Stimulated activated CD4-positive, alpha-beta T cell treated with anti-CD3 and anti-CD28 coated beads, Interleukin-1b, Interleukin-23, amount 100 ng/mL, for 24 hours (primary cell): ENCODE measurements at places on chromosomes 6 and 20.
A peak's percentile ranks its signal among the peaks of the same experiment; 100 is the strongest.

DNA sequence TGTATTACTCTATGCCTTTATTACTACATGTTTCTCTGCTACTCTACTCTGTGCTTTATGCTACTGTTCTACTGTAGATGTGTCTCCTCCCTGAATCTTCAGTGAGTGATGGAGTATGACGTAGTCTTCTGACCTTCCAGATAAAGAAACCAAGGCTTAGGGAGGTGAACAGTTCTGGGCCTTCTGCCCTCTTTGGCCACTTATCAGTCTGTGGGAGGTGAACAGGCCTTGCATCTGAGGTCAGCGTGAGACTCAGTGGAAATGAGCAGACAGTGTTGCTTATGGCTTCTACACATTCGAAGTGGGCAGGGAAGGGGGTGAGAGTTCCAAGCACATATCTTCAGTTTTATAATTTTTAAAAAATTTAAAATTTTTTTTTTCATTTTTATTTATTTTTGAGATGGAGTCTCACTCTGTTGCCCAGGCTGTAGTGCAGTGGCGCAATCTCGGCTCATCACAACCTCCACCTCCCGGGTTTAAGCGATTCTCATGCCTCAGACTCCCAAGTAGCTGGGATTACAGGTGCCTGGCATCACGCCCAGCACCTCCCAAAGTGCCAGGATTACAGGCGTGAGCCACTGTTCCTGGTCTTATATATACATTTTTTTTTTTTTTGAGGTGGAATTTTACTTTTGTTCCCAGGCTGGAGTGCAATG lies 24.2 kb downstream of the MYBL2 start:
- DNase-seq: no peak

GRCh38 chr6:146548898-146549374 lies 5.3 kb downstream of the RAB32 start:
- DNase-seq: no peak

- no peak for DNase-seq
Observed at GRCh38 chr6:151877458-151877857, 70.0 kb downstream of the ESR1 start.

DNA sequence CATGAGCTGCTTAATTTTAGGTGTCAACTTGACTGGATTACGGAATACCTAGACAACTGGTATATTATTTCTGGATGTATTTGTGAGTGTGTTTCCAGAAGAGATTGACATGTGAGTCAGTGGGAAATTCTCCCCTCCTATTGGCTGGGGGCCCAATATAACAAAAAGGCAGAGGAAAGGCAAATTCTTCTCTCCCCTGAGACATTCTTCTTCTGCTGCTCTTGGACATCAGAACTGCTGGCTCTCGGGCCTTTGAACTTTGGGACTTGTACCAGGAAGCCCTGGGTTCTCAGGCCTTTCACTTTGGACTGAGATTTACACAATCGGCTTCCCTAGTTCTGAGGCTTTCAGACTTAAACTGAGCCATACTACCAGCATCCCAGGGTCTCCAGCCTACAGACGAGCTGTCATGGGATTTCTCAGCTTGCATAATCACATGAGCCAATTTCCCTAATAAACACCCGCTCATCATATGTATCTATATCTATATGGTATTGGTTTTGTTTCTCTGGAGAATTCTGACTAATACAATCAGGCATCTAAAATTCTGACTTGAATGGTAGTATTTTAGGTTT lies 7.6 kb upstream of the BTN3A3 start:
- DNase-seq: no peak

- DNase-seq: peak; percentile 47
Observed at GRCh38 chr6:45419571-45420082, 41.9 kb upstream of the SUPT3H start.

DNA sequence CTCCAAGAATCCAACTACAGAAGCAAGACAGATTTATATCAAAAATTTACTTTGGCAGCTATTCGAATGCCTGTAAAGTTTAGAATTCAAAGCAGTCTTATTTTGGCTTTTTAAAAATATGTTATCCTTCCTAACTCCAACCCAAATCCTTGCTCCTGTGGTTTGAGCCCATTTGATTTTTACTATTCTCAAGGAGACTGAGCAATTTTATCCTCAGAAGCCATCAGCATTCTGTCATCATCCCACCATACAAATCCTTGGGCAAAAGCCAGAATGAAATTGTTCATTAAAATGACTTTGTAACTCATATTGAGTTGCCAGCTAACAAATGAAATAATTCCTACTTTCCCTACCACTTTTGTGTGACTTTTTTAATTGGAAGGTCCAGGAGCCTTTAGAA lies 392.8 kb downstream of the ADGRB3 start:
- DNase-seq: no peak

DNA sequence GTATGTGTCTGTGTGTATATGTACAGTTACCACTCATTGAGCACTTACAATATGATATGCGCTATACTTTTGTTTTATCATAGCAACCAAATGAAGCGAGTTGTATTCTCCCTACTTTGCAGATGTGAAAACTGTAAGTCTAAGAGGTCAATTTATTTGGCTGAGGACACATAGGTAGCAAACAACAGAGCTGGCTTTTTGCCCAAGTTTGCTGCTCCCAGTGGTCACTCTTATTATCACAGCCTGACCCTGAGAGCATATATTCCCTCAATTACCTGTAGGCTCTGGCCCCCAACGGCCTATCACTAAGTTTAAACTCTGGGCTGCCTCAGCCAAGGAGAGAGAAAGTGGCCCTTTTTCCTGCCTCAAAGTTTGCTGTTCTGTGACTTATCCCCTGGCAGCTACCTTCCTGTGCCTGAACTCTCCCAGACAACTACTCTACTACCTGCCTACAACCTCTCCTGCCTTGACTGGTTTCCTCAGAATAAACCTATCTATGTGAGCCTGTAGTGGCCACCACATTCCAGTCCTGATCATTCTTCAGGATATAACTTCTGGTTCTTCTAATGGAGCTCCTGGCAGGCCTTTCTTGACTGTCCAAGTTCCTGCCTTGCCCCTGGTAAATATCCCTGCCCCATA lies 221.8 kb downstream of the FRK start:
- no peak for DNase-seq

GRCh38 chr6:122147291-122147690 lies 252.2 kb upstream of the HSF2 start:
- DNase-seq: no peak

DNA sequence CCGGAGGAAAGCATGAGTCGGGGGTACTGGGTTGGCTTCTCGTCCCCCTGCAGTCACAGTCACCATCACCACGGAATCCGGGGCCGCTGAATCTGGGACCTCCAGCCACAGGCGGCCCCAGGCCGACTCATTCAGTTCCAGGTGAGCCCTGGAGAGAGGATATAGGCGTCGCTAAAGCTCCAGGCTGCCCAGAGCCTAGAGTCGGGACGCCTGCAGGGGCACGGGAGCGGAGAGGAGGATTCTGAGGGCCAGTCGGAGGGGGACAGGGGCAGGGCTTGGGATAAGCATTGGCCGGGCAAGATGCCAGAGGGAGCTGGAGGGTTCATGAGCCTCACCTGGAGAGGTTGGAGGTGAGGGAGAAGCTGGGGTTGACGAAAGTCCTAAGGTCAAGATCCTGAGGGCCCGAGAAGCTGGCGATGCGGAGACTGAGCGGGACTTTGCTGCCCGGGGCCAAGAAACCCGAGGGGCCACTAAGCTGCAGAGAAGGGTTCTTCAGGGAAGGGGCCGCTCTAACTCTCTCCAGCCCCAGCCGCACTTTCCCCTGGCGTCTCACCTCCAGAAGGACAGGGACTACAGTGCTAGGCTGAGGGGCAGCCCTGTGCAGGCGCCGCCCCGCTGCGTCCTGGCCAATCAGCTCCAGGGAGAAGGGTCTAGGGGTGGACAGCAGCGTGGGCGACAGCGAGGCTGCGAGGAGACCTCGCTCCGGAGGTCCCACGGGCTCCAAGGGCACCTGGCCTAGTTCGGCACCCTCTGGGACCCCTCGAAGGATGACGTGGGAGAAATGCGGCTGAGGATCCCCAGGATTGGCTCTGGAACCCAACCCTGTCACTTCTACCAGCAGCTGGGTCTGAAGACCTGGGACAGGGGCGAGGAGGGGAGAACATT lies 3.7 kb downstream of the SAPCD1 start:
- DNase-seq: no peak

DNA sequence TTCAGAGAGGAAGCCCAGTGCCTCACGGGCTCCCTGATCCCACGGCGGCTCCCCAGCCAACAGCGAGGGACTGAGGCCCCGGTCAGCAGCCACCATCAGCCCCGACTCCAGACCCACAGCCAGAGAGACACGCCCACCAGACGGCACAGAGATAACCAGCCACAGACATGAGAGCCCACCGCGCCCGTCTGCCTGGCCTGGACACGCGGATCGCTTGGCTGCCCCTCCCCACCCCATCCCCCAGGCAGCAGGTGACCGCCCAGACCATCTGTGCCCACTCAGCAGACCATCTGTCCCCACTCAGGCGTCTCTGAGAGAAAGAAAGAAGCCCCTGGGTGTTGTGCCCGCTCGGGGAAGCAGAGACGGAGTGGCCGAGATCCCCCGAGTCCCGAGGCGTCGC lies 55.5 kb upstream of the CHRNA4 start:
- no peak for DNase-seq

DNA sequence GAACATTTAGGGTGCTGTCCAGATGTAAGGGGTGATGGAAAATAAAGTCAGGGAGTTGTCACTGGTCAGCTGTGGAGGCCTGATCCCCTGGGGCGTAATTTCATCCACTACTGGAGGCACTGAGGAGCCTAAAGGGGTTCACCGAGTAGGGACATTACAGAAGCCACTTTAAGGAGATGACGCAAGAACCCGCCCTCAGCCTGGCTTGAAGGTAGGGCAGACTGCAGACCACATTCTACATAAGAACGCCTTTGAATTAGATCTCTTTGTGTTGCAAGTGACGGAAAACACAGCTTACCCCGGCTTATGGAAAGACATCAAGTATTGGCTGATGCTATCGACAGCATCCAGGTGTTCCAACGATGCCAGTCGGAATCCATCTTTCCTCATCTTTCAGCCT lies 462.7 kb upstream of the CDH4 start:
- no peak for DNase-seq

GRCh38 chr6:147617366-147617765 lies 108.9 kb downstream of the SAMD5 start:
- DNase-seq: no peak

GRCh38 chr6:160137989-160138835 lies 16.6 kb downstream of the SLC22A1 start:
- peak; percentile 40 for DNase-seq

GRCh38 chr6:20712011-20712410 lies 177.8 kb downstream of the CDKAL1 start:
- no peak for DNase-seq

GRCh38 chr20:1299522-1299921 lies 29.4 kb downstream of the SDCBP2 start:
- DNase-seq: peak; percentile 28

DNA sequence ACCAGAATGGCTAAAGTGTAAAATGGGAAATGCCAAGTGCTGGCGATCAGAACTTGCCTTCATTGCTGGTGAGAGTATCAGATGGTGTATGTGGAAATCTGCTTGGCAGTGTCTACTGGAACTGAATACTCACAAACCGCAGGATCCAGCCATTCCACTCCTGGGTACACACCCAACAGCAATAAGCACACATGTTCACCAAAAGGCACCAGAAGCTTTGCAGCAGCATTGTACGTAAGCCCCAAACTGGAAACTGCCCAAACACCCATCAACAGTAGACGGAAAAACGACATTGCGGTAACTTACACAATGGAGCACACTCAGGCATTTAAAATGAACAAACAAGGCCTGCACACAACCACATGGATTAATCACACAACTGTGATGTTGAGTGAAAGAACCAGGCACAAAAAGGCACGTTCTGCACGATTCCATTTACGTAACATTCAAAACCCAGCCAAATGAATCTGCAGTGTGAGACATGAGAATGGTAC lies 37.3 kb upstream of the BPIFA2 start:
- DNase-seq: no peak

- DNase-seq: no peak
Observed at GRCh38 chr6:168712993-168713392, 272.0 kb downstream of the SMOC2 start.

DNA sequence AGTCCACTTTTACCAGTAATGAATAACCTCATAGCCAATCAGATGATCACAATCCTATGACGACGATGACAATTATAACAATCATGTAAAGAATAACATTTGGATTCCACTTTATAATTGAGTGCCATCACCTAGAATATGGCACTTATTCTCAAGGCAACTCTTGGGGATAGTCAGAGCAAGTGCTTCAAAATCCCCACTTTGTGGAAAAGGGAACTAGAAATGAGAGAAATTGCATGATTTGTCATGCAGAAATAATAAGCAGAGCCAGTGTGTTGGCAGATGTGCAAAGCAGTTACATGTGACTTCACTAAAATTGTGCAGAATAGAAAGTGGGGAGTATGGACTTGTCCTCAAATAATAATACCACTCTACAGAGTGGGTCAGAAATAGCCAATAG lies 41.3 kb downstream of the FRK start:
- no peak for DNase-seq

DNA sequence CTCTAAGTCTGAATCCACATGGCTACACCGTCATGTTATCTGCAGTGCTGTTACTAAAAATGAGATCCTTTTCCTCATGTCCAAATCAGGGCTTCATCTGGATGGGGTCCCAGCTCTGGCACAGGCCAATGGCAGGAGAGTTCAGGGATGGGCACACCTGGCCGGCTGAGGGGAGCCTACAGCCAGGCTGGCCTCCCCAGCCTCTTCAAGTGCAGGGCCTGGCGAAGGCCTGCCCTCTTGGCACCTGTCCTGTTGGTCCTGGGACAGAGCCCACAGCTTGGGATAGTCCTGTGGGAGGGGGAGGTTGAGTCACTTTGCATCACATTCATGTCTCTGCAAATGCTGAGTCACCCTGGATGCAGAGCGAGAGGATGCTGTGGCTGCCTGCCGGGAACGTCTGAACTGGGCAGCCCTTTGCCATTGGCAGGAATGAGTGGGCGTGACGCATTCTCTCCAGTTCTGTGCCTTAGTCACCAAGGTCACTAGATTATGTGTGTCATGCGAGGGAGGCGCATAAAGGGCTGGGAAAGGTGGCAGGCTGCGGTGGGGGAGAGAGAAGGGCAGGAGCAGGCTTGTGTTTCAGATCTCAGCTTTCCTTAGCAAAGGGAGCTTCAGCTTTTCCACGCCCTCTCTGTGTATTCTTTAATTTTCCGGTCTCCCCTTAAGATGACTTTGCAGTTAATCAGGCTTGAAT lies 223.2 kb upstream of the ECI2 start:
- DNase-seq: no peak

DNA sequence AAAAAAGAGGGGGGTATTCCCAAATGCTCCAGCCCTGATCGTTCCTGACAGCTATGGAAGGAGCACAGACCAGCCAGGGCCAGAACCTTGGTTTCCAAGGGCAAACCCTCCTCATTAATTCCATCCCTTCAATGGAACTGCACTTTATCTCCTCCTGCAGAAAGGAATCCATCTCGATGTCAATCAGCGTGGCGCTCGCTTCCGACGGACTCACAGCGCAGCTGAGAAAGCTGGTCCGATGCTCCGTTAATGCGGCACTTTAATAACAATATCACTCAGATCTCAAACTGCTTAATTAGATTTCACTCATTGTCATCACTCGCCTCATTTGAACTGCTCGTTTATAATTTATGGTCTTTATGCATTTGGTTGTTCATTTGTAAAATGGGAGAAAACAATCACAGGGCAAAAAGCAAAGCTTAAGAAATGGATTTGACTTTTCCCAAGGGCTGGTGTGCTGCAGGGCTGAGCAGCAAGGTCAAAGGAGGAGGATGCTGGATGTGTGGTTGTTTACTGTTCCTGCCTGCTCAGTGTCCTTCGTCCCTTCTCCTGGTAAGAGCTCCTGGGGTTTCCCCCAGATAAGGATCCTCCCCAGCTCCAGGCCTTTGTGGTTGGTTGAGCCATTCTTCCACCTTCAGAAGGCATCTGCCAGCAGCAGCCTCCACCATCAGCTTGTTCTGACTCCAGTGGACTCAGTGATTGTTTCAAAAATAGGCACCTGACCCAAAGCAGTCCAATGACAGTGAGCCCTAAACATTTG lies 152.7 kb downstream of the ANKRD60 start:
- DNase-seq: no peak
